ENCODE measurements at places on chromosomes 7 and 10. TPM values are rescaled to one million over a fixed set of nuclear protein-coding genes. Genes with fewer than 3 reads are reported as not detected.

BTBD16 gene
- total RNA-seq = not detected

SEMA3A gene
- total RNA-seq = 21.7 TPM

GPR85 gene
- 1.6 TPM for total RNA-seq

TMEM106B gene
- total RNA-seq = 31.8 TPM

AGR3 gene
- not detected for total RNA-seq

CREM gene
- total RNA-seq = 29.6 TPM

CDK5 gene
- 38.9 TPM for total RNA-seq

PRF1 gene
- total RNA-seq = not detected

PLEKHS1 gene
- total RNA-seq = not detected

RBM20 gene
- 0.61 TPM for total RNA-seq

JCAD gene
- total RNA-seq = 0.61 TPM

SPDYE11 gene
- total RNA-seq = not detected

TIMM23B gene
- total RNA-seq = 17.1 TPM

PLEKHA1 gene
- total RNA-seq = 21.7 TPM

OAT gene
- total RNA-seq = 42.5 TPM

BNIP3 gene
- 33.1 TPM for total RNA-seq

IKZF1 gene
- total RNA-seq = 8.5 TPM

GLI3 gene
- 141 TPM for total RNA-seq

SP8 gene
- total RNA-seq = 33.7 TPM

SUN3 gene
- not detected for total RNA-seq

TFEC gene
- not detected for total RNA-seq

ARMC3 gene
- 1.5 TPM for total RNA-seq

PARD3 gene
- 51.2 TPM for total RNA-seq

NME8 gene
- total RNA-seq = not detected

Measured in neural crest cell (in vitro differentiated cells).